ENCODE measurements at places on chromosomes 3 and 15.

DNA sequence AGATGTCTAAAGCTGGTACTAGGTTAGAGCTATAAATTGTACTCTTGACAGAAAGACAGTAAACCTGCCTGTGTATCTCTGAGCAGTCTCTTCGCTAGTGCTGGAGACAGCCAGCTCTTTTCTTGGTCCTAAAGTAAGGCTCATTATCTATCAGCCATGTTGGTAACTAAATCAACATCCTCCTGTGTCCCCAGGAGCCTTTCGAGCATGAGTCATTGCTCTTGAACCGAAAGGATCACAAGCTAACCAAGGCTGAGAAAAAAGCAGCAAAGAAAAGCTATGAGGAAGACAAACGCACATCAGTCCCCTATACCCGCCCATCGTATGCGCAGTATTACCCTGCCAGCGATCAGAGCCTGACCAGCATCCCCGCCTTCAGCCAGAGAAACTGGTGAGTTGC is 25.0 kb upstream of the TEX264 start:
- DNase-seq, result no peak

DNA sequence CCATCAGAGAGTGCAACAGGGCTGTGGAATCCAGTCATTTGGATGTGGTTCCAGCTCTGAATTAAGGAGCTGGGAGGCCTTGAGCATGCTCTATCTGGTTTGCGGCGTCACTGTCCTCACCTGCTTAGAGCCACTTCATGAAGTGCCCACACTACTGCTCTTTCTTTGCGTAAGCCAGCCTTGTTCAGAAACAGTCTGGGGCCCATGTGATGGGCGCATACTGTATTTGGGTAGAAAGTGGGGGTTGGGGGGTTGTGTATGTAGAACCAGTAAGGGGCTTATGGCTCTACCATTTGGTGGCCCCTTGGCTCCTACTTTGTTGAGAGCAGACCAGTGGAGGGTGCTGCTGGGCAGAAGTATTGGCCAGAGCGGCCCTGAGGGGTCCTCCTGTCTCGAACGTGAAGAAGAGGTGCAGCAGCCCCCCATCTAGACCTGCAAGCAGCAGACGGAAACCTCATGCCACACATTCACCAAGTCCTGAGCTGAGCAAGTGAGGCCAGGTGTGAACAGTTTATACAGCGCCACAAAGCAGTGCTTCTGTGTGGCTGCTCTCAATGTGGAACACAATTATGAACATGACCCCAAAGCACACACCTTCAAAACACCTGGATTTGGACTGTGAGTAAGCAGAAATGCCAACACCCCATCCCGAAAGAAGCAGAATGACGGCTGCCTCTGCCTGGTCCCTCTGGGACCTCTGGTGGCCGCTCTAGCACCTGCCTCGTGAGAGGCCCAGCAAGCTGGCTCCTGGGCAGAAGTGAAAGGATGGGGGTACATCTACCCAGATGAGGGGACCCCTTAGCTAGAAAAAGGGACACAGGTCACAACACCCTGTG is 26.6 kb downstream of the SRPRB start:
- DNase-seq, result no peak

DNA sequence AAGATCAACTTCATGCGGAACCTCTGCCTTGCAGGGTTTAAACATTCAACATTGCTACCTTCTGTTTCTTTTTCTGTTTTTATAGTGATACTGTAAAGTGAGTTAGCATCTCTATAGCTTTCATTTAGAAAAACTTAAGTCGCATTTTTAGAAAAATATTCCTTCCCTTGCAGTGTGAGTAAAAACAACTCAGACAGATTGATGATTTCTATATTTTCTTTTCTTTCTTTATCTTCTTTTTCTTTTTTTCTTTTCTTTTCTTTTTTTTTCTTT is 2.8 kb upstream of the MEIS2 start:
- no peak for DNase-seq

- no peak for DNase-seq
Measured at GRCh38 chr3:17423786-17424536, 318.5 kb downstream of the TBC1D5 start.

DNA sequence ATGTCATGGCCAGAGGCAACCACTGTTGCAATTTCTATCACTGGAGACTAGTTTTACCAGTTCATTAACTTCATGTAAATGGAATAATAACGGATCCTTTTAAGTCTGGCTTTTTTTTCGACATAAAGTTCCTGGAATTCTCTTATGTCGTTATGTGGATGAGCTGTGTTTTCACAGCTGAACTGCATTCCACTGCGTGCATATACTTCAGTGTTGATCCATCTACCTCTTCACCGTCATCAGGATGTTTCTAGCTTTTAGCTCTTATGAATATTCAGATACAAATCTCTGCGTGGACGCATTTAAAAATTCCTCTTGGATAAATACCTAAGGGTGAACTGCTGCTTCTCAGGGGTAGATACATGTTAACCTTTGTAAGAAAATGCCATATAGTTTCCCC is 15.6 kb upstream of the CYFIP1 start:
- DNase-seq, result no peak

- no peak for DNase-seq
Measured at GRCh38 chr15:79102595-79102994, 12.0 kb upstream of the RASGRF1 start.

- DNase-seq, result no peak
Measured at GRCh38 chr15:91776104-91776503, 77.4 kb upstream of the SLCO3A1 start.

GRCh38 chr3:151367448-151367847 is 17.1 kb downstream of the P2RY12 start:
- no peak for DNase-seq

DNA sequence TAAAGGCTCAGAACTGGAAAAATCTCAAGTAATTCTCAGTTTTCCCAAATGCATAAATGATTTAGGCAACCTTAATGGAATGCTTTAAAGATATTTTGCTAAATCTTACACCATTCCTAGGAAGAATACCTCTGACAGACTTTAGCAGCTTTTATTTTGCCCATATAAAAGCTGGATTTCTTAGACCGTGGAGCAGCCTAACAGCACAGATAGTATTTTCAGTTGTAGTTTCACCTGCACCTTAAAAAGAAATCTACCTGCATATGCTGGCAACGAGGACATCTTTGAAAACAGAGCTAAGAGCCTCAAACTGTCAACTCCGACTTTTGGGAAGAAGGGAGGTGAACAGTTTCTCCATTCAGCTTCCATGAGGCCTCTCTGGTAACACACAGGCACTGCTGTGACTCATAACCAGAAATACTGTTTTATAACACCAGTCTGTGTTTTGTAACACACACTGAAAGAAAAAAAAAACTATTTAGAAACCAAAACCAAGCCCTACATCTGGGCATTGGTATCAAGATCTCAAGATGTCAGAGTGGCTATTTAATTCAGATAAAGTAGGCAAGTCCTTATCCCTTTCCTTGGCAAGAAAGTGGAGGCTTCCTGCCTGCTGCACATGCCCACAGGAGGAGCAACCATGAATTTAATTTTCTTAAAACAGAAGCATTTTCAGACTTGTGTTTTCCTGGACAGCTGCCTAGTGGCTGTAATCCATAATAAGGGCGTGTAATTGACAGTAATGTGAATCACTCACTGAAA is 181.5 kb upstream of the ICE2 start:
- no peak for DNase-seq

DNA sequence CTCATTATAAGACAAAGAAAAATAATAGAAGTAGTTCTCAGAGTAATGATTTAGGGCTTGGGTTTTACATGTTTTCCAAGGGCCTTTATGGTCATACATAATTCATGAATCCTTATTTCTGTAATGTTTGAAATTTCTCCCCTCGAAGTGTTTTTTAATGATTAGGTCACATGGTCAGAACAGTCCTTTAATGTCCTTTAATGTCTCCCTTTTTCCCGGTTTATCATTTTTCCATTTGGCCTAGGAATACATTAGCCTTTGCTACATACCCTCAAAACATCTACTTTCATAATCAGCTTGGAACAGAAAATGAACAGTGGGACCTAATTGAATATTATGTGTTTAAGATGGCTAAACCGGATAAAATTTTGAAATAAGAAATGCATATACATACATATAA is 159.9 kb upstream of the ROBO2 start:
- no peak for DNase-seq

DNA sequence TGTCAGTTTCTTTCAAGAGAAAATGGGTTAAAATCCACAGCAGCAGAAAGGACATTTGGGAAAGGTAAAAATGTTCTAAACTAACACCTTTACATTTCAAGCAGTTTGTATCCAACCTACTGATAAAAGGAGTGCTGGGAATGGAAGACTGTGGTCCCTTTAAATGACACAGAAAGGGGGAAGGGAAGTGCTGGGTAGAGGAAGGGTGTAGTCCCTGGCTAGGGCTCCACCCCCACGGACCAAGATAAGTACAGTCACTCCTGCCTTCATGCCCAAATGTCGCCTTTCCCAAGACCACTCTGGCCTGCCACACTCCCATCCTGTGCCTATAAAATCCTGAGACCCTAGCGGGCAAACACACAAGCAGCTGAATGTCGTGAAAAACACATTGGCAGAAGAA is 350.9 kb upstream of the POU1F1 start:
- DNase-seq, result no peak
